ENCODE measurements at places on chromosomes 2 and 18.

DNA sequence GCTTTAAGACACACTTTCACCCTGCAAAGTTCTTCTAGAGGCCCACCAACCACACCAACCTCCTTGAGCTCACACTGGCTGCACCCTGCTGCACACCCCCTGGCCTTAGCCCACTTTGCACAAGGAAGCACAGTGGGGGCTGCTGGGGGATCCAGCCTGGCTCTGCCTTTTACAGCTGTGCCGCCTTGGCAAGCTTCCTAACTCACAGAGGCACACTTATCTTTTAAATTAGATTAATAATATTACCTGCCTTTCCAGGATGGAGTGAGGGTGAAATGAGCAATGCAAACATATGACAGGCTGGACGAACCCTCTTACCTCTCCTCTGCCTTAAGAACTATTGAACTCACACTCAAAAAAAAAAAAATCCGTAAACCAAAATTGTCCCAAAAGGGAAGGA is 715.8 kb upstream of the ID2 start:
- no peak for DNase-seq

GRCh38 chr2:233264667-233265066 is 13.2 kb downstream of the ATG16L1 start:
- DNase-seq, result no peak

GRCh38 chr2:37976411-37976810 is 51.3 kb downstream of the RMDN2 start:
- DNase-seq, result no peak

DNA sequence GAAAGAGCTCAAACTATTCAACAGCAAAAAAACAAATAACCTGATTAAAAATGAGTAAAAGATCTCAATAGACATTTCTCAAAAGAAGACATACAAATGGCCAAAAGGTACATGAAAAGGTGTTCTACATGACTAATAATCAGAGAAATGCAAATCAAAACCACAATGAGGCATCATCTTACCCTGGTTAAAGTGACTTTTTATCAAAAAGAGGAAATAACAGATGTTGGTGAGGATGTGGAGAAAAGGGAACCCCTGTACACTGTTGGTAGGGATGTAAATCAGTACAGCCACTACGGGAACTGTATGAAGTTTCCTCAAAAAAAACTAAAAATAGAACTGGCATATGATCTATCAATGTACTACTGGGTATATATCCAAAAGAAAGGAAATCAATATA is 39.8 kb upstream of the TMEM163 start:
- DNase-seq, result no peak

DNA sequence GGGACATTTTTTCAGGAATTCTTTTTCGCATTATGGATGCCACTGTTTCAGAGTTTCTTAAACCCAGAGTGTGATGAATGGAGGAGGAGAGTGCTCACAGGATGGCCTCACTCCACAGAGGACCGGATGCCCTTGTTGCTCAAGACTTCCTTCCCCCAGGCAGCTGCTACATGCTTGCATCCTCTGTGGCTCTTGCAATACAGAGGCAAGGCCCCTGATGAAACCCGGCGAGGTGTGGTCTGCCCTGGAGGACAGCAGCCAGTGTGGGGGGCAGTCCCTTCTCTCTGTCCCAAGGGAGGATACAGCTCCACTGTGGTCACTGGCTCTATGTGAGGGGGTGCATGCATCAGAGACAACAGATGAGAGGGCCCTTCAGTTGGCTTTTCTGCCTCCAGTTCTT is 109.6 kb downstream of the SH3RF3 start:
- no peak for DNase-seq
